ENCODE measurements at places on chromosomes 7 and 10.

DNA sequence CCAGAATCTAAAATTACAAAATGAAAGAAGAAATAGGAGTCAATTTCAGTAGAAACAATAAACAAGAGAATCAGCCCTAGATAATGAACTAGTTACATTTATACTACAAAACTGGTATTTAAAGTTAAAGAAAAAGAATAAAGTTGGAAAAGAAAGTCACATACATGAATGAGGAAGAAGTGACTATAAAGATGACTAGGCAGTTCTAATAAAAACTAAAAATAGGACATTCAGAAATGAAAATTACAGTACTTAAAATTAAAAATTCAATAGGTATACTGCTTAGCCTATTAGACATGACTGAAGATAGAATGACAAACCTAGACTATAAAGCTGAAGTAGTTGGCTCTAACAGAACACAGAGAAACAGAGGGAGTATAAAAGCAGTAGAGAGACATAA, 108.8 kb downstream of the AHR start:
- no peak for DNase-seq

DNA sequence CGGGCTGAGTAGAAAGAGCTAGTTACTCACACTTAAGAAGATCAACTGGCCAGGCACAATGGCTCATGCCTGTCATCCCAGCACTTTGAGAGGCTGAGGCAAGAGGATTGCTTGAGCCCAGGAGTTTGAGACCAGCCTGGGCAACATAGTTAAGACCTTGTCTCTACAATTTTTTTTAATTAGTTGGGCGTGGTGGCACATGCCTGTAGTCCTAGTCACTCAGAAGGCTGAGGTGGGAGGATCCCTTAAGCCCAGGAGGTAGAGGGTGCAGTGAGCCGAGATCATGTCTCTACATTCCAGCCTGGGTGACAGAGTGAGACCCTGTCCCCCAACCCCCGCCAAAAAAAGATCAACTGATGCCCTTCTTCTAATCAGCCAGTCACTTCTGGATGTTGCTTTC, 74.6 kb upstream of the ATP6V0A4 start:
- no peak for DNase-seq

GRCh38 chr10:45809837-45810236, 37.5 kb downstream of the AGAP4 start:
- no peak for DNase-seq

DNA sequence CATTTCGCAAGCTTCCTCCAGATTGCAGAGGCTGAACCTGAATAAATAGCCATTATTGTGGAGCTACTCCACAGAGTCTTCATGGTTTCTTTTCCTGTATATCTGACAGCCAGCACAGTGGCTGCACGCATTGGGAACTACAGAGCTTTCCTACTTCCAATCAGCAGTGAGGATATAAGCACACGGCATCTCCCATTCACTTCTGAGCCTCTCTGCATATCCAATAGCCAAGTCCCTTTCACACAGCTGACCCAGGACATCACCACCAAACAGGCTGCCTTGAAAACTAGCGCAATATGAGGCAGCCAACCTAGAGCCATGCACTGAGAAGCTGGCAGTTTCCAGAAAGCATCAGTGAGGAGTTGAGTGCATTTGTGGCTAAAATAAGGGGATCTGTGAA, 11.6 kb downstream of the C10orf90 start:
- no peak for DNase-seq
